ENCODE measurements at places on chromosomes 6 and 20. TPM values are rescaled to one million over a fixed set of nuclear protein-coding genes. Genes with fewer than 3 reads are reported as not detected.

DNA sequence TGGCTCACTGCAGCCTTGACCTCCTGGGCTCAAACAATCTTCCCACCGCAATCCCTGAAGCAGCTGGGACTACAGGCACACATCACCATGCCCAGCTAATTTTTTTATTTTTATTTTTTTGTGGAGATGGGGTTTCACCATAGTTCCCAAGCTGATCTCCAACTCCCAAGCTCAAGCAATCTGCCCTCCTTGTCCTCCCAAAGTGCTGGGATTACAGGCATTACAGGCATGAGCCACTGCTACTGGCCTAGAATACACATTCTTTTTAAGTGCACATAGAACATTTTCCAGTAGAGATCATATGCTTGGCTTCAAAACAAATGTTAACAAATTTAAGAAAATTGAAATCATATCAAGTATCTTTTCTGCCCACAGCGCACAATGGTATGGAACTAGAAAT lies 176.8 kb upstream of the MARCKS start:
- DNase-seq: no peak

Gene ITPR3
- total RNA-seq: 173 TPM

DNA sequence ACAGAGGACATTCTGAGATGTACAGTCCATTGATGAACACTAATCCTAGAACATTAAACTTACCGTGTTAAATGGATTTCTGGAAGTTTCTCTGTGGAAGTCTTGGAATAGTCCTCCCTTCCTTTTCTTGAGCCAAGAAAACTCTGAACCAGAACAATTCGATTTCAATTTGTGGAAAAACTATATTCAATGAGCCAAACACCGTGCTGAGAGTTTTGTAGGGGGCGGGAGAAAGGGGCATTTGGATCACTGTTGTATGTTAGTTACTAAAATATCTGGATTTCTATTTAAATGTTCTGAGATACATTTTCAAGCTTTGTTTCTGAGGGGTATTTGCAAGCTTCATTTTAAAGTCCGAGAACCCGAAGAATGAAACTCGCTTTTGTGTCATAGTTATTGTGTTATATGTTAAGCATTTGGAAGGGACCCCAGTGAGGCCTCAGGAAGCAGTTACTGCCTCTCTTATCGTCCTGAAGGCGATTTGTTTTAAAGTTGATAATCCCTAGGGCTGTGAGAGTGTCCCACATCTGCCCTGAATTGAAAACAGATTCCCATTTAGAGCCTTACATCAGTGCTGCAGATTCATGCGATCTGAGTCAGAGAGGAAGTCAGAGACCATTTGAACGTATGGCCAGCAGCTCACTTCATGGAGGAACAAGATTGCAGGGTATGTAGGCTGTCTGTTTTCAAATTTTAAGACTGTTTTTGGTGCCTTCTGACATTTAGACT lies 70.8 kb upstream of the SASH1 start:
- DNase-seq: no peak

Gene MMP24
- 46.4 TPM for total RNA-seq

DNA sequence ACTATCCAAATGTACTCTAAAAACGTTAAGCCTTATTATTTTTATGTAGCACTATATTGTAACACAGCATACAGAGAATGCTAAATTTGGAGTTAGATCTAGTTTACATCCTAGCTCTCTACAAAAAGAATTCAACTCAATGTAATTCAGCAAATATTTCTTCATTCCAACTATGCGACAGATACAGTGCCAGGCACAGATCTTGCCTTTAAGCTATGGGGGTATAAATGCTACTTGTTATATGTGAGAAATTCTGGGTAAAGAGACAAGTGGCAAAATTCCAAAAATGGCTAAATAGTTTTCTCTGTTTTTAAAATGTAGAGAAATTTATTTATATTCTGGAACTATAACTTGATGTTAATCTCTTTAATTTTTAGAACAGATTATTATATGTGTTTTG lies 63.2 kb downstream of the SEL1L2 start:
- no peak for DNase-seq

DNA sequence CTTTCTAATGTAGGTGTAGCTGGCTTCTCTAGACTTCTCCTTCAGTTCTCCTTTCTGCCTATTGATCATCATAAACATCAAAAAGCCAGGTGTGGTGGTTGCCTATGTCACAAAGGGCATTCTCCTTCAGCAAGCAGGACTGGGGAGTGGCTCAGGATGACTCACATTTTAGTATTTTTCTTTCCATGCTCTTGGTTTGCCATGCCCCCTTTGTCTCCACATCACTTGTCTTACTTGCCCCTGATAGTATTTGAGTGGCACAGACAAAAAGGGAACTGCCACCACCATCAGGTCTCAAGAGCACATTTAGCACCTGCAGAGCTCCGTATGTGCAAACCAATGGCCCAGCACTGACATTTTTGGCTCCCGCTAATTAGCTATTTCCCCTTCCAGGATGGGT lies 698.8 kb downstream of the DHX35 start:
- DNase-seq: no peak

GRCh38 chr6:38086346-38086745 lies 266.8 kb downstream of the ZFAND3 start:
- DNase-seq: no peak

Gene TRIM40
- not detected for total RNA-seq

Gene NKAIN2
- total RNA-seq: not detected

Gene CRISP2
- total RNA-seq: 0.10 TPM

Gene FOXP4
- 8.0 TPM for total RNA-seq

DNA sequence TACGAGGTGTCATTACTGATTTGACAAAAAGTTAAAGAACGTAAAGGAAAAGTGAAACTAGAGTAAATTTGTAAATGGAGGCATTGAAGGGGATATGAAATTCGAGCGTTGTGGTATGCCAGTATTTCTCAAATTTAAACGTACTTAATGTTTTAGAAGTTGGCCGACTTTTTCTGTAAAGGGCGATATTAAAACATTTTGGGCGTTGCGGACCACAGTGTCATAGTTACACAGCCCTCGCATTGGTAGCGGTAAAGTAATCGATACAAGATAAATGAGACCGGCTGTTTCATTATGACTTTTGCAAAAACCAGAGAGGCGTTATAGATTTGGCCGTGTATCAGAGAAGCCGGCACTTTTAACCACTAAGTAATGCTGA lies 39.6 kb downstream of the OR2B2 start:
- DNase-seq: no peak

Gene GPX6
- not detected for total RNA-seq

DNA sequence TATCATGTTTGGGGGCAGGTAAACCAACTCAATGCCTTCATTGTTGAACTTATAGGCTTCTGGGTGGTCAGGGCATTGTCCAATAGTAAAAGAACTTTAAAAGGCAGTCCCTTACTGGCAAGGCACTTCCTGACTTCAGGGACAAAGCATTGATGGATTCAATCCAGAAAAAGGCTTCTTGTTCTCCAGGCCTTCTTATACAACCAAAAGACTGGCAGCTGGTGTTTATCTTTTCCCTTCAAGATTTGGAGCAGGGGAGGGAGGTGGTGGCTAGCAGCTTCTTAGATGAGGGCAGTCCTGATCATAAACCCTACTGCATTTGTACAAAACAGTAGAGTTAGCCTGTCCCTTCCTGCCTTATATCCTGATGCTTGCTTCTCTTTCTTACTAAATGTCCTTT lies 57.5 kb downstream of the NCOA3 start:
- no peak for DNase-seq

GRCh38 chr6:80196906-80197305 lies 90.4 kb downstream of the BCKDHB start:
- DNase-seq: peak; percentile 51

DNA sequence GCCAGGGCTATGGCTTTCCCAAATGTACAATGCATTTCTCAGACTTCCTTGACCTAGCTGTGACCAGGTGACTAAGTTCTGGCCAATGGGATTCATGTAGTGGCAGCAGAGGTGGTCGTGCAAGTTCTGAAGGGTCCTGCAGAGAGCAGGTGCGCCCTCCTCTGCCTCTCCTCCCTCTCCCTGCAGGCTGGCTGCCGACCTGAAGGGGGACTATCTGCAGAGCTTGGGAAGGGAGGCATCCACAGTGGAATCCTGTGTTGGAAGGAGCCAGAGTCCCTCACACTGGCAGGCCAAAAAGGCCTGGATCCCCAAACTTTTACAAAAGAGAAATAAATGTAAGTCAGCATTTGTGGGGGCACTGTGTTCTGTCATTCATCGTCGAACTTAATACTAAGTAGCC lies 66.6 kb downstream of the CDH26 start:
- no peak for DNase-seq

DNA sequence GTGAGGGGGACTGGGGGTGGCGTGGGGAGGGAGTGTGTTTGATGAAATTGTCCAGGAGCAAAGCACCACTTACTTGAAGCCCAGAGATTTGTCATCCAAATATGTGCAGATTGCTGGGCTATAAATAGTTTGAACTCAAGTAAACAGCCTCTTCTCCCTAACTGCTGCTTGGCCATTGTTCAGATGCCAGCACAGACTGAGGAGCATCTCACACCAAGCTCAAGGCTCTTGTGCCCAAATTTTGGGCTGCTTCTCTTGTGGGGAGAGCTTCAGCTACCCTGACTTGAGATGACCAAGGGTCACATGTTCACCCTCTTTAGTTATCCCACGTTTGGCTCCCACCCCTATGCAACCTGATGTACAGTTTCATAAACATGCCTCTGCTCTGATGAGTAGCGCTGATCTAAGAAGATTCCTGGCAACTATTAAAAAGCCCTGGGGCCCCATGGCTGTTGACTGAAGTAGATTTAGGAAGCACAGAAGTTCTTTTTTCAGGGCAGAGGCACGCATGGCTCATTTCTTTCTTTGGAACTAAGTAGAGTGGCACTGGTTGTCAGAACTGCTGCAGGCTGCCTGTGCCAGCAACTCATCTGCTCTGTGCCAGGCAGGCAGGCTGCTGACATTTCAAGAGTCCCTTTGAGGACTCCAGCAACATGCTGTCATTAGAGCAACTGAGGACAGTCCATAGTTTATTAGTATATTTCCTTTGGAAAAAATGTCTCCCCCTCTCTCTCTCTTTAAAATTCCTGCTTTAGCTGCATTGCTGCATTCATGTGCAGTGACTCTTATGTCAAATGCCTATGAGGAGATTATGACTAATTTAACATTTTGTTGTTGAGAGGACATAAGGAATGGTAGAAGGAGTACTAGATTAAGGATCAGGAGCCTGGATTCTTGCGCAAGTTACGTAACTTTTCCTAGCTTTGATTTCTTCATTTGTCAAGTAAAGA lies 9.6 kb upstream of the PKIG start:
- DNase-seq: peak; percentile 91

Gene ZBP1
- total RNA-seq: not detected

Gene LPA
- not detected for total RNA-seq

Gene HDGFL1
- not detected for total RNA-seq

GRCh38 chr6:25333471-25333870 lies 54.3 kb downstream of the CARMIL1 start:
- no peak for DNase-seq

DNA sequence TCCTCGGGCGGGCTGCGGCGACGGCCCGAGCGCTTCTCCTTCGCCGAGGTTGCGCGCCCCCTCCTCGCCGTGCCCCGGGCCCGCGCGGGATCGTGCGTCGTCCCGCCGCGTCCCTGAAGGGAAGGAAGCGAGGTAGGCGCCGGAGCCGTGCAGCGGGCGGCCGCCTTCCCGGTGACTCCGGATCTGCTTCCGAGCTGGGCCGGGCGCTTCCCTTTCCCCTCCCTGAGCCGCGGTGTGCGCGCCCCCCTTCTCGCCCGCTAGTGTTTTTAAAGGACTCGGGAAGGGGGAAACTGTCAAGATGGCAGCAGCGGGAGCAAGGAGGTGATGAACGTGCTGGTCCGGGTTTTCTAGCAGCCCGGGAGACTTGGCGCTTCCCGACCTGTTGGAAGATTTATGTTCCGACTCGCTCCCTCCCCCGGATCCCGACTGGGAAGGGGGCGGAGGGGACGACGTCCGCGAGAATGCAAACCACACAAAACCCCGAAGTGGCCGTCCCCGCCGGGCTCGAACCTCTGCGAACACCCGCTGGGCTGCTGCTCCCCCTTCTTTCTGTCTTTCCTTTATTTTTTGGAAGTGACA lies 744 bp upstream of the FOXO3 start:
- peak; percentile 72 for DNase-seq

- peak; percentile 49 for DNase-seq
These were observed 105.4 kb upstream of the MCHR2 start for GRCh38 chr6:100099189-100100074.

DNA sequence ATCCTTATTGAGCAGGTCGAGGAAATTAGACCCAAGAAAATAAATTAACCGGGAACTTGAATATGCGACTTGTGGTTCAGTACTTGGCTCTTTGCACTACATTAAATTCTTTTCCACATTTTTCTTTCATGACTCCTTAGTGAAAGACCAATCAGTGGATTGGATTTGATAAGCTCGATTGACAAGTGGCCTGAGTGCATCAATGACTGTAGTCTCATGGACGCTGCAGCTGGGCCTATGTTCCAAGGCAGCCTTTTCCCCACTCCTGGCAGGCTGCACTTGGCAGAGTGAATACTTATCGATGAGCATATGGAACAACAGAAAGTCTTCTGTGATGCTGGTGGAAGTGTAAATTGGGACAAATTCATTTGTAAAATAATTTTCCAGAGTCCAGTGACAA lies 210.8 kb upstream of the EXOC2 start:
- peak; percentile 55 for DNase-seq
